Mesendoderm (in vitro differentiated cells): ENCODE measurements at places on chromosomes 7 and 10.

DNA sequence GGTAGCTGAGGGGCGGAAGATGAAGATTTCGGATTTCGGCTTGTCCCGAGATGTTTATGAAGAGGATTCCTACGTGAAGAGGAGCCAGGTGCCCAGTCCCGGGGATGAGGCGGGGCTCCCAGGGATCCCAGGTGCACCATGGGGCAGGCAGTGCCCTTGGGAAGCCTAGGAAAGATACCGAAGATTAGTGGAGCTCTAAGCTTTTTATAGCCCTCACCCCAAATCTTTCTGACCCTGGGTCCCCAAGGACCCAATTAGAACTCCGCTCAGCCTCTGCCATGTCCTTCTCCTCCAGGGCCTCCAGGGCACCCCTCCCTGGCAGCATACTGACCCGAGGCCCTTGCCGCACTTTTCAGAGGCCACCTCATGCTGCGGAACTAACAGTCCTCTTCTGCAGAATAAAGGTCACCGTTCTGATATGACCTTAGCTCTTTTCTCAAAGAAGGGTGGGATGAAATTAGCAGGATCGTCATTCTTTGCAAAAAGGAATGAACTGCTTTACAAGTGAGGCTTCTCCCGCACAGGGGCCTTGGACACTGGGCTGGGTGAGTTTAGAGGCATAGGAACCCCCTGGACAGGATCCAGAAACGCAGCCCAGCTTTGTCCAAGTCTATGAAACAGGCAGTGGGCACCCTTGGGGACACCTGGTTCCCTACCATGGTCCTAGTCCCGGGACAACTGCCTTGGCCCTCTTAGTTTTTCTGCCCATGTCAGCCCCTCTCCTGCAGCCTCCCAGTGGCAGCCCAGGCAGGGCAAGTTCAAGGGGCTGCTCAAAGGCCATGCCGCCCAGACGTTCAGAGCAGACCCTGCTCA is 17.9 kb upstream of the CSGALNACT2 start:
- DNase-seq, result no peak

DNA sequence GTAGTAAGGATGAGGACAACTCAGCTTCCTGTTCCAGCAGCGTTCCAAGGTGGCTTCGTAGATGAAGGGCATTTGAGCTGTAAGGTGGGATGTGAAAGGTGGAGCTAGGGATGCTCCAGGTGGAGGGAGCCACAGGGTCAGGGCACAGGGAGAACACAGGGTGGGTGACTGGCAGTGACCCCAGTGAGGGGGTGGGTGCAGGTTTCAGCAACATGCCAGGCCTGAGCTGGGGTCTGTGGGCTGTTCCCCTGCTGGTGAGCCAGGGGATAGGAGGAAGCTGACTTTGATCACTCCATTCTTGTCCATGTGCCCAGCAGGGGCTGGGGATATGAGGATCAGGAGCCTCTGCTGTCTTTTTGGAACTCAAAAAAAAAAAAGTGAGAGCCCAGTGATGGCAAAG is 33.2 kb downstream of the CDH23 start:
- DNase-seq, result peak; percentile 46

- peak; percentile 23 for DNase-seq
Measured at GRCh38 chr7:136969761-136970160, 101.3 kb downstream of the CHRM2 start.

- no peak for DNase-seq
Measured at GRCh38 chr10:88066876-88067275, 203.5 kb downstream of the PTEN start.

DNA sequence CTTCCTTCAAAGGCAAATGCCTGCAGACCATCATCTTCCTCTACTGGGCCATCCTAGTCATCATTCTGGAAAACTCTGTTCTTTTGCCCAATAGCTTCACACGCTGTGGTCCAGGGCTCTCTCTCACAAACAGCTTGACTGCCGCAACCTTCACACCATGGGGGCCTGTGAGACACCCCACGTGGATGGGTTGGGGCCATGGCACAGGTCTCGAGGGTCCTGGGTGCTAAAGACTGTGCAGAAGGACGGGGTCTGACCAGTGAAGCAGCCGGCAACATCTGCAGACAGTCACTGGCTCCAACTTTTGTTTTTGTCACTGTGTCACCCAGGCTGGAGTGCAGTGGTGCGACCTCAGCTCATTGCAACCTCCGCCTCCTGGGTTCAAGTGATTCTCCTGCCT is 28.1 kb downstream of the BRI3 start:
- no peak for DNase-seq

GRCh38 chr10:50514995-50515394 is 108.8 kb downstream of the SGMS1 start:
- DNase-seq, result no peak

DNA sequence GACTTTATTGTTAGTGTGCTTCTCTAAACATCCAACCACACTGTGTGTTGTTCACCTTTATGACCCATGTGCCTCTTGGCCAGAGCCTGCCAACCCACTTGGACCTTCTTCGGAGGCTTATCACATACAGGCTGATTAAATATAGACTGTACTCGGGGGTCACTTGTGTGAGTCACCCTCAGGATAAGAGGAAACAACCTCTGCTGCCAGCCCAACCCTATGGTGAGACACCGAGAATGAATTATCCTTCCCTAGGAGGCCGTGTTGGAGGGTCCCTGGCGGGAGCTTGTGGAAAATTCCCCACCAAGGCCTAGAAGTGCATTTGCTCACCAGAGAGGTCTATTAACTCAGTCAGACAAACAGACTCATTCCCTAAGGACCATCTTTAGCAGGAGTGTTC is 63.0 kb downstream of the FAS start:
- DNase-seq, result no peak
